AG08396 (cell line): ENCODE measurements at places on chromosomes 5 and 9.

GRCh38 chr9:20320921-20321320 is 301.4 kb downstream of the MLLT3 start:
- DNase-seq, result no peak

DNA sequence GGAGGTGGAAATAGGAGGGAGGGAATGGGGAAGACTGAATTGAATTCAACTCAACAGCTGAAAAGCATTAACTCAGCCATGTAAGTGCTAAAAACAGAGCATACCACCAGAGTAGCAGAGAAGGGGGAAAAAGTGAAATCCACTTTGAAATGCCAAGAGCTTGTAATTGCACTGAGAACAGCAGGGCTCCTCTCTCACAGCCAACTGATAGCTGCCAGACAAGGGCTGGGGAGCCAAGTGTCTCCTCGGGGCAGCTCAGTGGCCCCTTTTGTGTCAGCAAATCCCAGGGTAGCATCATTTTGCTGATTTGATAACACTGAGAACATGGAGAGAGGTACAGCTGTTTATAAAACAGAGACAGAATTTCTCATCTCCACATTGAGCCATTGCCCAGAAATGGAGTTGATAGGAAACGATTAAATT is 182.5 kb downstream of the FRMD3 start:
- no peak for DNase-seq

GRCh38 chr5:14110196-14110595 is 32.9 kb upstream of the TRIO start:
- DNase-seq, result no peak

DNA sequence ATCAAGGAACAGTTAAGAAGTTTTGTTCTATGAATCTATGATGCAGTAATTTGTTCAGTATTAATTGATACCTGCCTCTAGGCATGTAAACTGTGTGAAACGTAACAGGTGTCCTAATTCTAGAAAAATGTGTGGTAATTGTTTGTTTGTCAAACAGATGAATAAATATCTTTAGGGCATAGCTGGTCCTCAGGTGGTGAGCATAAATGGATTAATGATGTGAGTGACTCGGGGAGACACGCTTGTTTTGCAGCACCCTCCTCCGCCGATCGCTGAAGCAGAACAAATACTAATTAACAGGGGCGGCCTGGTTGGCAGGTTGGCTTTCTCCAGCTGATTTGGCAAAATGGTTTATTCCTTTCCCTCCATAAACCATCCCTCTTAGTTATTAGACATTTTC is 88.8 kb downstream of the TLE4 start:
- DNase-seq, result no peak

- peak; percentile 29 for DNase-seq
Measured at GRCh38 chr5:137075163-137075970, 423.8 kb downstream of the SPOCK1 start.

DNA sequence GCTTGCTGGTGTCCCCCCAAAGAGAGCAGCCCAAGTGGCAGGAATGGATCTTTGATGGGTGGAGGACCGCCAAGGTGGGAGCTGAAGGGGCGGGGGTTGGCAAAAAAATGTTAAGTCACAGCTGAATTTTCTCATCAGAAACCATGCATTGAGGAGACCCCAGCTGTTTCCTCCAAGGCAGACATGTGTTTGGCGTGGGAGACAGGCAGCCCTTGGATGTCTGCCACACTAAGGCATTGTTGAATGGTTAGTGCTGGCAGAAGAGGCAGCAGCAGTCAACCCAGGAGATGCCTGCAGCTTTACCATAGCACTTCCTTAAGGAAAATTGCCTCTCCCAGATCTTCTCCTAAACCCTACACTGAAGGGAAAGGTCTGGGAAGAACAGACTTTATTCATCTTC is 394.9 kb upstream of the CD180 start:
- no peak for DNase-seq

- no peak for DNase-seq
Measured at GRCh38 chr5:77266291-77266690, 55.8 kb downstream of the PDE8B start.

DNA sequence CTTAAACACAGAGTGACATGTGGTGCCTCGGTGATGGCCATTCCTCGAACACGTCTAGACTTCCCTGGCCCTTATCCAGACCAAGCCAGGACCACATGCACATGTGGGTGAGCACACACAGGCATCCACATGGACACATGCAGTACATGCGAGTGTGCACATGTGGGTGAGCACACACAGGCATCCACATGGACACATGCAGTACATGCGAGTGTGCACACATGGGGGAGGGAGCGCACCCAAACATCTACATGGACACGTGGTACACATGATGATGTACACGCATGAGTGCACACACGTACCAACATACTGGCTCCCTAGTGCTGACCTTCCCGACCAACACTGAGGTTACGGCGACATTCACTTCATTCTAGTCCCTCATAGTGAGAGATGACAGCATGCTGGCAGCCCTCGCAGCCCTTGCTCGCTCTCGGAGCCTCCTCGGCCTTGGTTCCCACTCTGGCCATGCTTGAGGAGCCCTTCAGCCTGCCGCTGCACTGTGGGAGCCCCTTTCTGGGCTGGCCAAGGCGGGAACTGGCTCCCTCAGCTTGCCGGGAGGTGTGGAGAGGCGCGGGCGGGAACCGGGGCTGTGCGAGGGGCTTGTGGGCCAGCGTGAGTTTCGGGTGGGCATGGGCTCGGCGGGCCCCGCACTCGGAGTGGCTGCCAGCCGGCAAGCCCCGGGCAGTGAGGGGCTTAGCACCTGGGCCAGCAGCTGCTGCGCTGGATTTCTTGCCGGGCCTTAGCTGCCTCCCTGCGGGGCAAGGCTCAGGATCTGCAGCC is 186.8 kb downstream of the HSPA4 start:
- no peak for DNase-seq

DNA sequence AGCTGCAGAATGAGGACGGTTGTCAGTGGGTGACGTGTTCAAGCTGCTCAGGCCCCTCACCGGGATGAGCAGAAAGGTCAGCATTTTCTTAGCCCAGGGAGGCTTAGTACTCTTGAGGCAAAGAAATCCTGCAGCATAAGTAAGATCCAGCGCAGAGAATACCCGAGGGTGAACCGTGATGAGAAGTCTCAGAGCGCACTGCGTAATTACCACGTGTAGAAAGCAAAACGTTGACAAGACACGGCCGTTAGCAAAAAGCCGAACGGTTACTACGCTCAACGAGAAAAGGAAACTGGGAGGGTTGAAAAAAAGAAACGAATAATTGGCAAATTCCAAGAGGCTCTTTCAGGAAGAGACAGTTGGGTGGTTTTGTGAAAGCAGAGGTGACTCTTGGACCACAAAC is 104.0 kb downstream of the COL23A1 start:
- no peak for DNase-seq

GRCh38 chr5:143116814-143117213 is 286.7 kb downstream of the NR3C1 start:
- no peak for DNase-seq

GRCh38 chr5:111172504-111172903 is 51.7 kb upstream of the CAMK4 start:
- DNase-seq, result no peak

- DNase-seq, result no peak
Measured at GRCh38 chr5:116441223-116441622, 133.4 kb downstream of the SEMA6A start.

- peak; percentile 78 for DNase-seq
Measured at GRCh38 chr5:132386644-132387286, 17.3 kb downstream of the SLC22A5 start.

DNA sequence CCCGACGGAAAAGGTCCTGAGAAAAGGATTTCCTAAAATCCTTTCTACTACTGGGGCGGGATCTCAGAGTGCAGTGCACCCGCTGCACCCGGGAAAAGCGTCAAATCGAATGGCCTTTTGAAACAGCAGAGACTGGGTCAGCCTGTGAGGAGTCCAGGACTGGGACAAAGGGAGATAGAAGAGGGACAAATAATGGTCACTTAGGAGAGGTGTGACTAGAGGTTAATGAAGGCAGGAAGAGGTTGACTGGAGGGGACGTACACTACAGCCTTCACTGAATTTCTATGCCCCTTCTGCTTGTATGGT is 1.5 kb downstream of the PLPPR1 start:
- DNase-seq, result no peak

DNA sequence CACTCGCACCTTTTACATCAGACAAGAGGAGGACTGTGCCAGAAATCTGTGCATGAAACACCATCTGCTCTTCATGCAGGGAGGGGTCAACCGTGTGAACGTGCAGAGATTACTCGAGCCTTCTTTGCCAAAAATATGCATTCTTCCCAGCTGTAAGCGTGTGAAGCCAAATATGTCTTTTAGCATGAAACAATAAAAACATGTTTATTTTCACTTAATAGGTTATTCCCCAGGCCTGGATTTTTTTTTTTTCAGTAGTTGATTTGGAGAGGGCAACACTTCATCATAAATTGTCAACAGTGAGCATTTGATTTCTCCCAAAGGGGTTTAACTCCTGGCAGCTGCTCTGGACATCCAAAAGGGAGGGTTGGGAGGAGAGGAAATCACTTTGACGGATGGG is 23.8 kb downstream of the PLAC8L1 start:
- DNase-seq, result no peak

- DNase-seq, result no peak
Measured at GRCh38 chr5:36055984-36056383, 10.7 kb downstream of the UGT3A2 start.

- DNase-seq, result no peak
Measured at GRCh38 chr9:18487611-18488010, 13.7 kb downstream of the ADAMTSL1 start.

- no peak for DNase-seq
Measured at GRCh38 chr5:170393958-170394357, 4.8 kb upstream of the KCNMB1 start.

DNA sequence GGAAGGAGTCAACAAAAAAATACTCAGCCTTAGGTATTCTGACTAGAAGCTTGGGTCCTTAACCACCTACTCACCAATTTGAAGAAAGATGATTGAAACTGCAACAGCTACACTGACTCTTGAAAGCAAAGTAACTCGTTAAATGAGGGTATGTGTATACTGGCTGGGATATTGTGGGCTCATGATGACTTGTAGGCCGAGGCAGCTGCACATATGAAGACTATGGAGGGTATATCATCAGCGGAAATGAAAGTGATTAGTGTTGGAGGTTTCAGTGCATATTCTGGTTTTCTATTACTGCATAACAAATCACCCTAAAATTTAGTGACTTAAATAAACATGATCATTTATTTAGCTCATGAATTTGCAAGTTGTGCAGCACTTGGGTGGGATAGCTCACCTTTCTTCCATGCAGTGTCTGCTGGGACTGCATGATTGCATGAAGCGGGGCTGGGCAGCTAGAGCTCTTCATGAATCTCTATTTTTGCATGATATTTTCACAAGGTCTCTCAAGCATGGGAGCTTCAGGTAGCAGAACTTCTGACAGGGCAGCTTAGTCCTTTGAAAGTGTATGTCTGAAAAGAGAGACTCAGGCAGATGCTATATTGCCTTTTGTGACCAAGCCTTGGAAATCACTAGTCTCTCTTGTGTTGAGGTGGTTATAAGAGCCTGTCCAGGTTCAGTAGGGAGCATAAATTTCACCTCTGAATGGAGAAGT is 96.1 kb upstream of the CDKN2B start:
- no peak for DNase-seq

DNA sequence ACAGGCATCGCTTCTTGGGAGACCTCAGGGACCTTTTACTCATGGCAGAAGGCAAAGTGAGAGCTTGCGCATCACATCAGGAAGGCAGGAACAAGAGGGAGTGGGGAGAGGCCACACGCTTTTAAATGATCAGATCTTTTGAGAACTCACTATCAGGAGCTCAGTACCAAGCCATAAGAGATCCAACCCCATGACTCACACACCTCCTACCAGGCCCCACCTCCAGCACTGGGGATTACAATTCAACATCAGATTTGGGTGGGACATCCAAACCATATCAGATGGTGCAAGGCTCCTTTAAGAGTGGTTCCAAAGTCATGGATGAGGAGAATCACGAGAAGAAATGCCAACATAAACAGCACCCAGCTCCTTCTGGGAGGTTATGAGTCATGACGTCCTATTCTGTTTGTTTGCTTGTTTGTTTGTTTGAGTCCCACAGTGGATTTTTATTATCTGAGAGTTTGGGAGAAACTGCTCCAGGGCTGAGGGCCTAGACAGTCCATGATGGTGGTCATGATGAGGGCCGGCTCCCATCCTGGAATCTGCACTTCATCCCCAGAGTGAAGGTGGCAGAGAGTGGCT is 453.5 kb downstream of the GADD45G start:
- DNase-seq, result no peak

GRCh38 chr5:132235340-132235739 is 7.7 kb upstream of the P4HA2 start:
- DNase-seq, result no peak

- DNase-seq, result no peak
Measured at GRCh38 chr5:10839118-10839517, 78.1 kb upstream of the DAP start.

DNA sequence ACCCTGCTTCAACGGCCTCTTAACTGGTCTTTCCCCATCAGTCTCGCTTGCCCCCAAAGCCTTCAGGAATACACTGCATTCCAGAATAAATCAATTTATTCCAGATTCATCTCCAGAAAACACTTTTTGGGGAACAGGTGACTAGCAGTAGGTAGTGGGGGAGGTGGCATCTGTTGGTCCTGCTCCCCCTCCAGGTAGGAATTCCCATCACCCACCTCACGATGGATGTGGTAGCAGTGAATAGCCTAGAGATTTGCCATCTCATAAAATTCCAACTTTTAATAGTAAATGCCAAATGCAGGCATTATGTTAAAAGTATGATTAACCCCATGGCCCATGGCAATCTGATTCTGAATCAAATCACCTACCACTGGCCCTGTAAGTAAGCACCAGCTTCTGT is 142.7 kb downstream of the MED27 start:
- DNase-seq, result no peak

- no peak for DNase-seq
Measured at GRCh38 chr5:144209361-144209760, 38.7 kb downstream of the KCTD16 start.

GRCh38 chr9:75117564-75117963 is 29.2 kb downstream of the OSTF1 start:
- DNase-seq, result no peak

- DNase-seq, result no peak
Measured at GRCh38 chr5:38678076-38678475, 121.6 kb upstream of the LIFR start.

DNA sequence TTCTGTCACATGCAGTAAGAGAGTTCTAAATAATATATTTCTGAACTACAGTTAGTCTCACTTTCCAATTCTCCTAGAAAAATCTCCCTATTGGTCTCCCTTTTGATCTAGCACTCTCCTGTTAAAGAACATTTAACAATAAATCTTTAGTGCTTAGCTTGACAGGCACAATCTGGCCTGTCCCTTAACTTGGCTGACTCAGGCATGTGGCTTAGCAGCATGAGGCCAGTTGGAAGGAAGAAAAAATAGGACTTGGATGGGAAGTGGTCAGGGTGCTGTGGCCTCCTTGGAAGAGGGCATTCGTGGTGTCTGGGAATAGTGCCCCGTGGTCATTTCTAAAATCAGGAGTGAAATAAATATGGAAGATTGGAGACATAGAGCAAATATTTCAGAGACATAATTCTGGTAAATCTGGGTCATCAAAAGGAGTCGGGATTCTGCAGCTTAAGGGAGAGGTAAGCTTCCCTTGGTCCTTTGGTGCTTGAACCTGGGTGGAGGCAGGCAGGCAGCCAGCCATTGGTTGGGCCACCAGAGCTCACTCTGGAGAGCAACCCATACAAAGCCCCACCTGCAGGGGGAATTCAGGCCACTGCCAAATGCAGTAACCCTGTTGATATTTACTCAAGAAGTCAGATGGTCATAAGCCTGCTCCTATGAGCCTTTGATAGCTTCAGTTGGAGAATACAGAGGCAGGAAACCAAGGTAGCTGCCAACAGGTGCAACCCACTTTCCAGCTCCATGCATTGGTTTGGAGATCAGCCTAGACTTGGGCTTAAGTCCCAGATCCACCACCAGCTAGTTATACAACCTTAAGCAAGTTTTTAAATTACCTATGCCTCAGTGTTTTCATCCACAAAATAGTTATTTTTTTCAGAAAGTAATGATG is 28.8 kb upstream of the TLE4 start:
- DNase-seq, result no peak
